Airway epithelial cell (primary cell): ENCODE measurements at places on chromosomes 16 and 17. TPM values are rescaled to one million over a fixed set of nuclear protein-coding genes. Genes with fewer than 3 reads are reported as not detected.

STX4 gene
- 19.9 and 21.9 TPM in 2 replicates for total RNA-seq

ADPRM gene
- total RNA-seq = 2.7 and 6.7 TPM in 2 replicates

PLA2G10 gene
- total RNA-seq = not detected in 2 replicates

GRAPL gene
- not detected in 2 replicates for total RNA-seq

TTC19 gene
- total RNA-seq = 38.6 and 47.3 TPM in 2 replicates

CRYBA1 gene
- total RNA-seq = not detected in 2 replicates

DNAAF8 gene
- total RNA-seq = not detected in 2 replicates

RNF112 gene
- not detected in 2 replicates for total RNA-seq

ITGB4 gene
- 757 and 873 TPM in 2 replicates for total RNA-seq

CSNK1D gene
- 41.8 and 42.7 TPM in 2 replicates for total RNA-seq

UBALD2 gene
- total RNA-seq = 11.7 and 13.0 TPM in 2 replicates

SSTR5 gene
- not detected in 2 replicates for total RNA-seq

SLFN12L gene
- 0.88 TPM in 1 of 2 replicates, not detected in the other for total RNA-seq
